ENCODE measurements at places on chromosomes 6 and 20. TPM values are rescaled to one million over a fixed set of nuclear protein-coding genes. Genes with fewer than 3 reads are reported as not detected.

GRCh38 chr6:24775520-24776058, 852 bp downstream of the GMNN start:
- DNase-seq: no peak

GRCh38 chr6:16470502-16471221, 232.3 kb downstream of the GMPR start:
- DNase-seq: no peak

- no peak for DNase-seq
Measured at GRCh38 chr20:58988565-58988882, 7.5 kb downstream of the NELFCD start.

- no peak for DNase-seq
Measured at GRCh38 chr6:33206027-33206863, 1.8 kb downstream of the HSD17B8 start.

HUS1B gene
- total RNA-seq: 0.45 TPM

KCNK16 gene
- total RNA-seq: not detected

All from GM12878 (cell line).